Activated naive CD4-positive, alpha-beta T cell (primary cell): ENCODE measurements at places on chromosomes 2 and 18.

GRCh38 chr2:7835693-7836680, 845.9 kb upstream of the ID2 start:
- DNase-seq = no peak

DNA sequence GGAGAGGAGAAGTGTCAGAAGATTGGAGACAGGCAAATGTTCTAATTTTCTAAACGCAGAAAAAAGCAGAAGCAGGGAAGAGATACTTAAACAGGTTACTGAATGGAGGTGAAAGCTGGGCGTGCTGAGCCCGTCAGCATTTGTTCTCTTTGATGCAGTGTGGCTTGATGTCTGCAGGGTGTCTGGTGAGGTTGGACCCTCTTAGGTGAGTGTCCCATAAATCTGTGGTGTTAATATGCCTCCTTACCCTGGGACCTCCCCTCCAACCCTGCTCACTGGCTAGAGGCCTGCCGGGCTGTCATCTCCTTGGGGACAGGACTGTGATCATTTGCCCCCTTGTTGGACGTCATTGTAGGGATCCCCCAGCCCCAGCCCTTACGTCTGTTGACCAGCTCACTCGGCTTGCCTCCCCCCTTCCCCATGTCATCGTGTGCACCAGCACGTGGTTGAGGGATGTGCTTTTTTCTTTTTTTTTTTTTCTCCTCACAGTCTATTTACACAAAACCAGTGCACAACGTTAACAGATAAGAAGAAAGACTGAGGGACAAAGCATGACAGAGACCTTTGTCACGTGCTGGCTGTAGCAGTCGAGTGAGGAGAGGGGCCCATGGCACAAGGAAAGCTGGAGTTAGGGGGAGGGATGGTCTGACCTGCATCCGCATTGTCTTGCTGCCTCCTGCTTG, 56.4 kb downstream of the NCK2 start:
- no peak for DNase-seq

DNA sequence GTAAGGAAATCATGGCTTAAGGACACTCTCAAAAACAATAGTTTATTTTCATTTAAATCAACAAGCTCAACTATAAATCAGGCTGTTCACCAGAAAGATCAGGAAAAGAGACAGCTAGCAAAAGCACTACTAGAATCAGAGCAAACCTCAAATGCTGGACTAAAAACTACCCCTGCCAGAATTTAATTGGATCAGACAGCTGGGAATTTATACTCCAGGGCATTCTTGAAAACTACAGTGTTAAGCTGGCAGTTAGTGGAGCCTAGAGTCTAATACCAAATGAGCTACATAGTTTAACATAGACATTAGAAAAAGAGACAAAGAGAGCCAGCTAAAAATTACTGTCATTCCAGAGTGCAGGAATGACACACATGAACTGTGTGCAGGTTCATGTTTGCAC, 1016.4 kb upstream of the CRIM1 start:
- no peak for DNase-seq

DNA sequence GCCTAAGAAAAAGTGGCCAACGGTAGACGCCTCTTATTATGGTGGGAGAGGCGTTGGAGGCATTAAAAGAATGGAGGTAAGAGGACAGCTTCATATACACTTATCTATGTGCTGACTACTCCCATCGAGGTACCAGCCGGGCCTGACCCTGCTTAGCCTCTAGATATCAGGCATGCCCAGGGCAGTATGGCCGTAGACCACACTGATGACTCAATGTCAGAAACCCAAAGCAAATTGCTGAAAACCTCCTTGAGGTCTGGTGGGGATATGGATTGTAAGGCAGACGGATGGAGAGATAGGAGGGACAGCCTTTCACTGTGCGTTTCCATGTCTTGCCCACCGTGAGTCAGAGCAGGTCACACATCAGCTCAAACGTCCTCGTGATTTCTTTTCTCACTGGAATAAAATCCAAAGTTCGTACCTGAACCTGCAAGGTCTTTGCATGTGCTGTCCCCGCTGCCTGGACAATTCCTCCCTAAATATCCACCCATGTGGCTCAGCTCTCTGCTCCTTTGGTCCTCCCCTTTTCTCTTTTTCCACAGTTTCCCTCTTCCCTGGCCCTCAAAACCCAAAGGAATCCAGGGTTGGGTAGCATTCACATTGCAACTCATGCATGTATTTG, 168.9 kb downstream of the ANTXR1 start:
- DNase-seq = no peak

GRCh38 chr2:127421871-127422558, 3.8 kb downstream of the PROC start:
- DNase-seq = no peak

- DNase-seq = no peak
Observed at GRCh38 chr2:173136599-173136998, 61.0 kb downstream of the MAP3K20 start.

DNA sequence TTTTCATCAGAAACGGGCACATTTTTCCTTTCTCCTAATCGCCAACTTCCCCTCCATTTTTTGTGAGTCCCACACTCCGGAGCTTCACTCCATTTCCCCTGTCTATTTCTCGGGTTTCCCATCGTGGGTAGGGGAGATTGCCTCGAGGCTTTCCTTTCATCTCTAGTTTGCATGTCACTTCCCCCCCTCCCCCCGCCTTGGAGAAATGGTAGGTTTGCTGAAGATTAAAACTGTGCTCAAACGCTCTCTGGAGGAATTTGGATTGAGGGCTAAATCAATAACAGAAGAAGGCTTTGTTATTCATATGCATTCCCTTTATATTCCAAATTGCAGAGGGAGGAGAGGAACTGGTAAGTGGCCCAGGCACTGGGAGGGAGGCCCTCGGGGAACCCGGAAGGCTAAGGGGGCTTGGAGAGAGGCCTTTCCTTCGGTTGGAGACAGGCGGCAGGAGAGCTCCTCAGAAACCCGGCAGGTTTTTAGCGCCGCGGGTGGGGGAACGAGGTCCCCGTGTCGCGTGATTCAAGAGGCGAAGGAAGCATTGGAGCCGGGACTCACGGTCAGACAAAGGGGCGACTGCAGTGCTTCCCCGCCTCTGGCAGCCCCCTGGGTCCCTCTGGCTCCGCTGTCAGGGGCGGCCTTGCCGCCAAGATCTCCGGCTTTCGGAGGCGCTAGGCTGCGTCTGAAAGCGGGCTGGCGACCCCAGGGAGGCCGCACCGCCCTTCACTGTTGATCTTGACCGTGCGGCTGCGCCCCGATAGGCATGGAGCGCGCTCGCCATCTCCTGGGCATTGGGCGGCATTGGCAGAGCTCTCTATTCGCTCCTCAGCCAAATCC, 2.4 kb upstream of the HOXD12 start:
- no peak for DNase-seq

DNA sequence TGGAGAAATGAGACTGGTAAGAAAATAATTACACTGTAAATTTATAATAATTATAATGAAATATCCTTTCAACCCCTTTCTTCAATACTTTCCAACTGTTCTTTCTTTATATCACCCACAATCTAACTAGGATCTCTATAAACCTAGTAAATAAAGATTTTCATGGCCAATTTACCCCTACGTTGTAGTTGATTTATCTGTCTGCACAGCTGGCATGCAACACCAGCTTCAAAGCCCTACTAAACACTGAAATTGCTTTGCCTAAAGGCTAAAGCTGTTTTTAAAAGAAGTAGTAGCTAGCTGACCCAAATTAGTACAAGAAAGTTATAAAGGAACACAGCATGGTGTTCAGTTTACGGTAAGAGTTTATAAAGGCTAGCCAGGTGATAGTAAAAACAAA, 140.1 kb downstream of the NOL4 start:
- no peak for DNase-seq

GRCh38 chr2:88627856-88628570, 749 bp upstream of the EIF2AK3 start:
- peak; percentile 65 for DNase-seq

GRCh38 chr2:202149155-202149762, 76.2 kb downstream of the KIAA2012 start:
- DNase-seq = no peak

- no peak for DNase-seq
Observed at GRCh38 chr2:144402251-144402650, 117.7 kb downstream of the ZEB2 start.

DNA sequence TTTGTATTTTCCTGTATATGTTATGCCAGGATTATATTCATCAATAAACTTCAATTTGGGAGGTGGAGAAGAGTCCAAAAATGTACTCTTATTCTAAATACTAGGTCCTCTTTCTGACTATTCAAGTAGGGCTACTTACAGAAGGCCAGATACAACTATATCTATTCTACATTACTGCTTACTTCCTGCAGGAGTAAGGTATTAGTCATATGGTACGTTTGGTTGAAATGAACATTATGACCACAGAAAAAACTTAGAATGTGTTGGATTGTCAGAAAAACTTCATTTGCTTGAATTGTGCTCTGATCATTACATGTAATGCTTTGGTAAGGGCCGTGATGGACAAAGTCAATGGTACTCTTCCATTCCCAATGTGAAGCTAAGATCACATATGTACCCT, 35.0 kb downstream of the STAT4 start:
- no peak for DNase-seq

DNA sequence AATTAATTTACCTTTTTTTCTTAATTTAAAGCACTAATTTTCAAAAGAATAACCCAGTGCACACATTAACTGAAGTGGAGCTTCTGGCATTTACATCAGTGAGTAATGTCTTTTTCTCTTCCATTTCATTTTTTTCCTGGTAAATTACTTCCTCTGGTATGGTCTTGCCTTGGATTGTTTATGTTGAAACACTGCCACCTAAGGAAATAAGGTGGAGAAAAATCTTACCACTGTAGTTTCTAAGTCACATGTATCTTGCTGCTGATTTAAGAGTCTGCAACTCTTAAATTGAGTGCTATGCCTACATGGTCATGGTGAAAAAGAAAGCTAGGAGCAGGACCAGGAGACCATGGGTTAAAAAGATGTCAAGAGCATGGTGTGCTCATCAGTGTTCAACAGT, 51.0 kb downstream of the TTC27 start:
- no peak for DNase-seq

DNA sequence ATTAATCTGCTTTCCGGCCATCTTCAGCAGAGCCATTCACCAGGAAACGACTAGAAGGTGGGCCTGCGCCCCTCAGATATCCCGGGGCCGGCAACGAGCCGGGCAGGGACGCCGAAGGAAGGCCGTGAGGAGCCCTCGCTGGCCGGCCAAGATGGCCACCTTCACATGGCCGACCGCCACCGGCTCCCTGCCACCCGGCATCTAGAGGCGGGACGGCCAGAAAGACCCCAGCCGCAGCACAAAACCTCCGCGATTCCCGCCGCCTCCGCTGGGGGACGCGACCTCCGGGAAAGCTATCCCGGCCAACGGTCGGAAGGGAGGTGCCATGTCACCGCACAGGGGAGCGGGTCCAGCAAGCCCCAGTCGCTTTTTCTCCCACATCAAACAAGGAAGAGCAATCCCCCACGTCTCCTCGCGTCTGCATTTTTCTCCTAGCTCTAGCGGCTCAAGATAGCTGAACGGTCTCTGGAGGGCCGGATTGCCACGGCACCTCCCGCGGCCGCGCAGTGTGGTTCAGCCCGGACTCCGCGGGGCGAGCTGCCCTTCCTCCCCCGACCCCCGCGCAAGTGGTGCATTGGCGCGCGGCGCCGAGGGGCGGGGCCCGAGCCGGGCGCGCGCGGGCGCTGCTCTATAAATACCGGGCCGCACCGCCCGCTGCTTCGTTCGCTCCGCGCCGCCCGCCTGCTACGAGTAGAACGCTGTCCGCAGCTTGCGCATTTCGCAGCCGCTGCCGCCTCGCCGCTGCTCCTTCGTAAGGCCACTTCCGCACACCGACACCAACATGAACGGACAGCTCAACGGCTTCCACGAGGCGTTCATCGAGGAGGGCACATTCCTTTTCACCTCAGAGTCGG, at the start of gene MAT2A:
Gene MAT2A, plus strand, starts transcription at position 662 of the 854 bp plus-strand sequence. Its CDS starts 120 bp downstream, at position 782.
- peak; percentile 85 for DNase-seq

- DNase-seq = no peak
Observed at GRCh38 chr2:239724851-239725550, 300.1 kb downstream of the NDUFA10 start.

DNA sequence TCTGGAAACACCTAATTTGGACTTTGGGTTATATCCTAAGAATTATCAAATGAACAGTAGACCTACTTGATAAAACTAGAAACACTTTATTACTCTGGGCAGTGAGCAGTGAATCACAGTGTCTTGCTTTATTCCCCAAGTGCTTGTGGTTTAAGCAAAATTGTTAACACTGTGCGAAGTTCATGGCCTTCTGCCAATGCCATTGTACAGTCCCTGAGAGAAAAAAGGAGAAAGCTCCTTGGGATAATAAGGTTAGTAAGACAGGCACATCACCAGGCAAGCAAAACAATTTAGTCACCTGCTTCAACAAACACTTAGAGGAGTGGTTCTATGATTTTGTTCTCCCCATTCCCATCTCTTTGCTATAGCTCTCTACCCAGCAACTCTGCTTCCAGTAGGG, 39.8 kb downstream of the ADCYAP1 start:
- no peak for DNase-seq

GRCh38 chr2:179985163-179985820, 21.8 kb downstream of the CWC22 start:
- no peak for DNase-seq

DNA sequence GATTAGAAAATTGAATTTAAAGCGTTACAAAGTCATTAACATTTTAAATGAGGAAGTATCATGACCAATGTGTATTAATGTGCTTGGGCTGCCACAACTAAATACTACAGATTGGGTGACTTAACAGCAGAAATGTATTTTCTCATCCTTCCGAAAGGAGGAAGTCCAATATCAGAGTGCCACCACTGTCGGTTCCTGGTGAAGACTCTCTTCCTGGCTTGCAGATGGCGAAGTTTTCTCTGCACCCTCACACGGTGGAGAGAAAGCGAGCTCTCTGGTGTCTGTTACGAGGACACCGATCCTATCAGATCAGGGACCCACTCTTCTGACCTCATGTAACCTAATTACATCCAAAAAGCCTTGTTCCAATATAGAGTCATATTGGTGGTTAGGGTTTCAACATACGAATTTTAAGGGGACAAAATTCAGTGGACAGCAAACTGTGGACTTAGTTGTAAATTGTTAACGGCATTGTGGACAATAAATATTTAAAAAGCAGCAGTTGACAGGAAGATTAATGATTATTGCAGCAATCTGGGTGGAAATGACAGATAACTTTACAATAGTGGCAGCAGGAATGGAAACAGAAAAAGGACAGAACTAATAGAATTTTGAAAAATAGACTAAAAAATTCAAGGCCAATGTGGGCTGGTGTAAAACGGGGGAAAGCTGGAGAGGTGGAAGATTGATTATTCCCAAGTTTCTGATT, 35.1 kb upstream of the CYRIA start:
- DNase-seq = no peak

- no peak for DNase-seq
Observed at GRCh38 chr18:12031846-12032245, 50.5 kb downstream of the IMPA2 start.

DNA sequence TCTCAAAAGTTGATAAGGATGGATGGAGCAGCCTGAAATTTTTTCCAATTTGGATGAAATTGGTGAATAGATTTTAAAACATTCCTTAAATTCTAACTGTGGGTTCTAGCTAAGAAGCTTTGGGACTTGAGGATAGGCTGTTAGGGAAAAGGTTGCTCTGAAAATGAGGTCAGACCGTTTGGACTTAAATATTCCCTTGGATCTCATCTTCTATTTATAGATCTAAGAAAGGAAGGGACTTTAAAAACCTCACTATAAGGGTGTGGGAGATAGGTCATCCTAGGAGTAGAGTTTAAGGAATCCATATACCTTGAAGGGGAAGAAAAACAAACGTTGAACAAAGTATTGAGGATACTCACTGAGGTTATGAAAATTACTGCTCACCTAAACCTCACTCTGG, 17.4 kb upstream of the SNORC start:
- no peak for DNase-seq
